ENCODE measurements at places on chromosomes 3 and 15.
A peak's percentile ranks its signal among the peaks of the same experiment; 100 is the strongest.

DNA sequence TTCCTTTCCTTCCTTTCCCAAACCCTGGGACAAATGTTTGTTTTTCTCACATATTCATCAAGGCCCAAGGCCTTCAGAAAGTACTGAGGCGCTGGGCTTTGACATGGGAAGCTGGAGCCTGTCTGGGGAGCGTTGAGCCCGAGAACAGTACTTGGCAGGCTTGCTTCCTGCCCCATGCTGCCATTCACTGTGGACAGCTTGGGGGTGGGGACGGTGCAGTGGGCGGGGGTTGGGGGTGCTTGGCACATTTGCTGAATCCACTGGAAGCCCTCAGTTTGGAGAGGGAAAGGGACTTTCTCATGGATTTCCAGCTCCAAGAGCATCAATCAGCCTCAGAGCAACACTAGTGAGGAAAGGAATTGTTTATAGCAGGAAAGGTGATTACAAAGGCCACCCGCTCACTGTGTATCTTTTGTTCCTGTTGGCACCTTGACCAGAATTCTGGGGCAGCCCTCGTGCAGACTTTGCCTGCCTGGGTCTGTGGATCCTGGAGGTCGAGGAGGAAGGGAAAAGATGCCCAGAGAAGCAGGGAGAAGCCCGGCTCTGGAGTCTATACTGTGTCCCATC, 199.8 kb upstream of the RGMA start:
- DNase-seq, result peak; percentile 70

- no peak for DNase-seq
Observed at GRCh38 chr3:32872487-32873382, 54.9 kb downstream of the TRIM71 start.

DNA sequence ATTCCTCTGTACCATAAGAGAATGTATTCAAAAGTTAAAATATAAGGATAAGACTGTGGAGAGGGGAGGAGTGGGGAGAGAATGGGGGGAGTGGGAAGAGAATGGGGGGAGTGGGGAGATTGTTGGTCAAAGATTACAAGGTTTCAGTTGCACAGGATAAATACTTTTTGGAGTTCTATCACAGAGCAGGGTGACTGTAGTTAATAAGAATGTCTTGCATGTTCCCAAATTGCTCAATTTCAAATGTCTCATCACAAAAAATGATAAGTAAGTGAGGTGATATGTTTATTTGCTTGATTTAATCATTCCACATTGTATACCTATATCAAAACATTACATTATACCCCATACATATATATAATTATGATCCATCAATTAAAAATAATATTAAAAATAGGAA, 23.0 kb upstream of the MEF2A start:
- DNase-seq, result no peak

DNA sequence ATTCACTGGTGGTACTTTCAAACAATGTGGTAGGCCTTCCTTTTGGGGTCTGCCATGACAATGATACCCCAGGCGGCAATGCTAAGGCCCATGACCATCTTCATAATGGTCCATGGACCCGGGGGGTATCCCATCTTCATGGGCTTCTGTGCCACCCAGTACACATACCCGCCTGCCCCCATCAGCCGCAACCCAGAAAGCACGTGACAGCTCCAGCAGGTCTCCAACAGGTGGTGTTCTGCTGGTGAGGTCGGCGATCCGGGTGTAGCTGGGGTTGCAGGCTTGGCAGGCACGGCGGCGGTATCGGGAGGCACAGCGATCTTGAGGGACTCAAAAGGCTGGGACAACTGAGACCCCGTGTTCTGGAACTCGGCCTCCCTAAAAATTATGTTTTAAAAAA, 214.5 kb downstream of the SNRPN start:
- DNase-seq, result no peak

DNA sequence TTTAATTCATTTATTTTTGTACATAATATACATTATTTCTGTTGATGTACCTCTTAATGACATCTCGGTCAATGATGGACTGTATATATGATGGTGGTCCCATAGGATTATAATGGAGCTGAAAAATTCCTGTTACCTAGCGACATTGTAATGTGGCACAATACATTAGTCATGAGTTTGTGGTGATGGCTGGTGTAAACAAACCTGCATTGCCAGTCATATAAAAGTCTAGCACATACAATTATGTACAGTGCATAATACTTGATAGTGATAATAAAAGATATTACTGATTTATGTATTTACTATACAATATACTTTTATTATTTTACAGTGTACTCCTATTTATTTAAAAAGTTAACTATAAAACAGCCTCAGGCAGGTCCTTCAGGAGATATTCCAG, 15.1 kb downstream of the TTC14 start:
- no peak for DNase-seq

- DNase-seq, result no peak
Observed at GRCh38 chr15:58999694-59000093, 12.2 kb downstream of the RNF111 start.

DNA sequence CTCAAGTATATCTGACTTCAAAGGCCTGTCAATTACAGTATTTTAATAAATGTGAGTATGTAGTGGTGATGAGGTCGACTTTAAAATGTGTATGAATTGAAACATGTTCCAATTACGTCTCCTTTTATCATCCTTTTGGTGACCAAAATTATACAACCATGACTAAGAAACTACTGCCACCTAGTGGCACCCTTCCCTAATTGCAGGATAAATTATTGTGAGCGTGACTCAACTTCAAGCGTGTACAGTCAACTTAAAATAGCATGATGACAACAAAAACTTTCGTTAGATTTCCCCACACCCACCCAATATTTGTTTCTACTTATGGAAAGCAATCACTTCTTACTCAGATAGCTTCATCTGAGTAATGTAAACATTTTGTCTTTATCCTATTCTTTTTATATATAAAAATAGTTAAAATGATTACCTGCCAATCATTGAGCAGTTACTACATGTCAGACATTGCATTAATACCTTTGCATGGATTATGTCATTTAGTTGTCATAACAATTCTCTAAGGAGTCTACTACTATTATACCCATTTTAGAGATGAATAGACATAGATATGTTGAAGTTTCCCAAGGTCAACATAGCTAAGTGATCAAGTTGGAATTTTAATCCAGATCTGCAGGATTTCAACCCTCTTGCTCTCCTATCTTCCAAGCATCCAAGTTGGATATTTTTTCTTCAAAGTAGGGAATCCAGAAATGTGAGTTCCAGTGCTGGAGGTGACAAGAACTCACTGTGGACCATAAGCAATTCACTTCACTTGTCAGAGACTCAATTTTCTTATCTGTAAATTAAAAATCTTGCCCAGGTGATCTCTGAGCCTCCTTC, 106.0 kb downstream of the MEX3B start:
- DNase-seq, result no peak

- no peak for DNase-seq
Observed at GRCh38 chr3:104952146-104952972, 414.4 kb upstream of the ALCAM start.

- no peak for DNase-seq
Observed at GRCh38 chr3:36743826-36744225, 20.5 kb downstream of the DCLK3 start.

DNA sequence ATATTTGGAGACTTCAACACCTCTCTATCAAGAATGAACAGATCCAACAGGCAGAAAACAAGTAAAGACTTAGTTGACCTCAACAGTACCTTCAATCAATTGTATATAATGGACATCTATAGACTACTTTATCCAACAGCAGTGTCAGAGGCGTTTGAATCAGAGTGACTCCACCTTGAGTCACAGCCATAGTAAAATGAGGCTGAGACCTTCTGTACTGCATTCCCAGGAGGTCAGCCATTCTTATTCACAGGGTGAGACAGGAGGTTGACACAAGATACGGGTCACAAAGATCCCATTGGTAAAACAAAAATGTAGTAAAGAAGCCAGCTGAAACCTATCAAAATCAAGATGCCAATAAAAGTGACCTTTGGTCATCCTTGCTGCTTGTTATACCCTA, 299.8 kb downstream of the CNTN3 start:
- DNase-seq, result no peak

- DNase-seq, result no peak
Observed at GRCh38 chr3:134326760-134327593, 47.3 kb downstream of the AMOTL2 start.

GRCh38 chr3:84275532-84275931, 683.3 kb upstream of the CADM2 start:
- no peak for DNase-seq

DNA sequence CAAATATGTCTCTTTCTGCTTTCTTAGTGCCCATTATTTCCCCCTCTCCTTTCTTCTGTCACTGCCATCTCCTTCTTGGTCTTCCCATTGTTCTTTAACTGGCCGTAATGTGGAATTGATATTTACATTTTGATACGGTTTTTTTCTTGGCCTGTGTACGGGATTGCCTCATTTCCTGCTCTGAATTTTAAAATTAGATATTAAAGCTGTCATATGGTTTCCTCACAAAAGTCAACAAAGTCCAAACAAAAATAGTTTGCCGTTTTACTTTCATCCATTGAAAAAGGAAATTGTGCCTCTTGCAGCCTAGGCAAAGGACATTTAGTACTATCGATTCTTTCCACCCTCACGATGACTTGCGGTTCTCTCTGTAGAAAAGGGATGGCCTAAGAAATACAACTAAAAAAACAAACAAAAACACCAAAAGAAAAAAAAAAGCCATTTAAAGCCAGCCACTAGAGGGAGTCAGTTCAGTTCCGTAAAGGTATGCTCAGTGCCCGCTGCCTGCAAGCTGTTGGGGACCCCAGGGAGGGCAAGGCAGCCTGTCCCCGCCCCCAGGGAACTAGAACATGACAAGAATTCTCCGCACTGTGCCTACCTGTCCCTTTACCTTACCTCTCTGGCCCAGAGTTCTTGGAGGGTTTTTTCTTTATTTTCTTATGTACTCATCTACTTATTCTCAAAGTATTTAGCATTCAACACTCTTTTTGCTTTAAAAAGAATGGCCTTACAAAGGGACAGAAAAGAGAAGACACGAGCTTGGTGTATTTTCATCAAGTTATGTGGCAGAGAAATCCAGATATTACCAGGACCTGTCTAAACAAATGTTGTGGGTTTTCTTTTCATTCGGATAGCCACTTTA, 30.0 kb upstream of the NR2E3 start:
- no peak for DNase-seq

DNA sequence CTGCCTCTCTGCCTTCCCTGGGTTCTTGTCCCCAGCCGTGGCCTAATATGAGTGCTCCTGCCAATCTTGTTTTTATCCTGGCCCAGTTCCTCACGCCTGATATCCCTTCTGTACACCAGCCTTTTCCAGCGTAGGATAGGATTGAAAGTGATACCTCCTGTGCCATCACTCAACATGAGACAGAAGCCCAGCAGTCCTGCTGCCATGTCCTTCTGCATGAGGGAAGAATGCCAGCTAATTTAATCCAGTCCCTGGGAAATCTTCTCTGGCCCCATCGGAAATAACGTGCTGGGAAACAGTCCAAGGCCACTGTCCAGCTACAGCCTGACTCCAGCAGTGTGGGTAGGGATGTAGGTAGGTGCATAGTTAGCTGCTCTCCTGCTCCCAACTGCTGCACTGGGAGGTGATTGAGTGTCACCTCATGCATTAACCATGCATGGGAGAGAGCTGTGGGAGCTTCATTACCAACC, 92.0 kb upstream of the TPM1 start:
- DNase-seq, result no peak

DNA sequence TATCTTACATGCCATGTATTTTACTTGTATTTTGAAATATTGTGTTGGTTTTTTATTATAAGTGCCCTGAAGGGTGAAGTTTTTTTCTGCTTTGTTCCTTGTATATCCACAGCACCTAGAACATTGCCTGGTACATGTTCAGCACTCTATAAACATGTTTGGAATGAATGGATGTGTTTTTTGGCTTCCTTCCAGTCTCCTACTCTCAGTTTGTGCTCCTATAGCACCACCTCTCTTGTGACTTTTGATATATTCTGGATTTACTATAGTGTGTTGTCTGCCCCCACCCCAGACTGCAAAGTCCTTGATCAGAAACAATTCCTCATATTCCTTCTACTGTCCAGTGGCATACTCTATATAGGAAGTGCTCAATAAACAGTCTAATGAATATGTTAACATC, 60.6 kb downstream of the PLCL2 start:
- DNase-seq, result no peak

DNA sequence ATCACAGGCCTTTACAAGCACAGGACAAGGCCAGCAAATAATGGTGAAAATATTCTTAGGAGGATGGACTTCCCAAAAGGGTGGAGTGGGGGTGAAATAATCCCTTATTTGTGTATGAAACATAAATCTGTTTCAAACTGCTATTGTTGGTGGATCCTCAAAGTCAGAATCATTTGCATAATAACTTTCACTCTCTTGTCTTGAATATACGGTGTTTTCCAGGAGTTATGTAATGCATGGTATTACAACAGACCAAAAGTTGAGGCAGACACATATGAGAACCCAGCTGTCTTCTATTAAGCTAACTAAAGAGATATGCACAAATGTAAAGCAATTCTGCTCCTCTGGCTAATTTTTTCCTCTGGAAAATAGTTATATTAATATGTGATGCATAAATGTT, 57.7 kb downstream of the PRTG start:
- DNase-seq, result no peak

DNA sequence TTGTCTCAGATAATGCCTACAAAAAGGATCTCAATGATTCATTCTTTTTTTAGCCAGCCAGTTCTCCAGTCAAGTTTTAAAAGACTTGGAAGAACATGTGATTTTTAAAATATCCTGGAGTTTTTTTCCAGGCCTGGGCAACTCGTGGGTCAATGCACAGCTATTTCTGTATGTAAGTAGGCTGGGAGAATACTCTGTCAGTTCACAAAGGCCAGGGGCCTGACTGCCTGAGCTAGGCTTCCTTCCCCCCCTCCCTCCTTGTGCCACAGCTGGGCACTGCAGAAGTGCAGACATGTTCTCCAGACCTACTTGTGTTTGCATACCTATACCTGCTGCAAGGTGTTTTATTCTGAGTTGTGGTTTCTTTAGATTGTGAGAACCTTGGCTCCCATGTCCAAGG, 43.7 kb downstream of the CTDSPL start:
- DNase-seq, result no peak

DNA sequence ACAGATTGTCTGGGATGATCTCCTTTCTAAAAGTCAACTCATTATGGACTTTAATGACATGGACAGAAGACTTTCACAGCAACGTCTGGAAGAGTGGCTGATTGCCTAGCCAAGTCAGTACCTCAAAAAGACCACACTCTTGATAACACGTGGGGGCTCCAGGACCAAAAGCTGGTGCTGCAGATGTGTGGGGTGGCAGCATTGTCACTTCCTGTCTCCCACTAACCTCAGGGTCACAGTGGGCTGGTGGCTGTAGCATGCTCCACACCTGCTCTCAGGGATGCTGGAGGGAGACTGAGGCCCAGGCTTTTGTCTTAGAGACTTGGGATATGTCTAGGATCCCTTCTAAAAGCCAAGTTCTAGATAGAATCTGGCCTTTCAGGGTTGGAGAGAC, 118.1 kb downstream of the APBA2 start:
- DNase-seq, result no peak

Measured in amygdala (tissue), 56 donors.